ENCODE measurements at places on chromosomes 5 and 9.

DNA sequence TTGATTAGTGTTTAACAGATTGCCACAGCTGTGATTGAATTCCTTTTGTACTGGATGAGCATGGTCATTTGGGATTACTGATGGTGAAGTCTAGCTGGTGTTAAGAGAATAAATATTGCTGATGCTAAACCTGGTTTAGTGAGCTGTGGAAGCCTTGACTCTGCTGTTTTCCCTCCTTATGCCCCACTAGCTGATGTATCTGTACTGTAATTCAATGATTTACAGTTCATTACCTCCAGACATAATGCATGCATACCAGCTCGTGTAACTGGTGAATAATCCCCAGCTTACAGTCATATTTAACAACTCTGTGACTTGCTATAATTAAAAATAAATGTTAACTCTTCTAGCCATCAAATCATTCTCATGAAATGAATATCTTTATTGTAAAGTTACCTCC is 1.7 kb upstream of the CMYA5 start:
- DNase-seq, result no peak

DNA sequence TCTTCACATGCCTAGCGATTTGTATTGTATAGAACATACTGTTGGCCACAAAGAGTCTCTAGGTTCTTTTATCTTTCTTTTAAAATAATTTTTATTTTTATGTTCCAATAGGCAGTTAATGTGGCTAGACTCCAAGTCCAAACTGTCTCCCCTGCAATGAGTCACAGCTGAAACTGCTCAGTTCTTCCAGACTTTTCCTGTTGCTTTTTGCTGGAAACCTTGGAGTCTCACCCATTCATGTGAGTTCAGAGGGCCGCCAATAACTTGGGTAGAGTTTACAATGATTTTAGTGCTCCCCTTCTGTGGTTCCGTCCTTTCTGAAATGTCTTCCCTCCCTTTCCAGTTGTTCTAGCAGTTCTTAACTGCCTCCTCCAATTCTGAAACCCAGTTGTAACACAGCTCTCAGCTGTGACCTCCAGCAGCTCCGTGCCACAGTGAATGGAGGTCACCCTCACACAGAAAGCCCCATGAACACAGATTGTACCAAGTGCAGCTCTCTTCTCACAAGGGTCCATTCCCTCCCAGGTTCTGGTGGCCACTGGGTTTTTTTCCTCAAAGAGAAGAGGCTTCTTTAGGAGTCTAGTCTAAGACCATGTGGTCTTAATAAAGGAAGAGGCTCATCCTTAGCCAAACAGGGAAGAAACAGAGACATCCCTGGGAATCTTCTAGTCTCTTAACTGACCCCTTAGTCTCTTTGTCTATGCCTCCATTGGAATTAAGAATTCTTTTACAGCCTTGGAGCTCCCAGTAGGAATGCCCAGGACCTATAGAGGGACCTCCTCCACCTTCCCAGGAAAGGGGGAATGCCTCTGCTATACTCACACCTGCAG is 198.5 kb downstream of the SPOCK1 start:
- DNase-seq, result no peak

GRCh38 chr5:61402244-61402823 is 70.3 kb downstream of the ZSWIM6 start:
- no peak for DNase-seq

DNA sequence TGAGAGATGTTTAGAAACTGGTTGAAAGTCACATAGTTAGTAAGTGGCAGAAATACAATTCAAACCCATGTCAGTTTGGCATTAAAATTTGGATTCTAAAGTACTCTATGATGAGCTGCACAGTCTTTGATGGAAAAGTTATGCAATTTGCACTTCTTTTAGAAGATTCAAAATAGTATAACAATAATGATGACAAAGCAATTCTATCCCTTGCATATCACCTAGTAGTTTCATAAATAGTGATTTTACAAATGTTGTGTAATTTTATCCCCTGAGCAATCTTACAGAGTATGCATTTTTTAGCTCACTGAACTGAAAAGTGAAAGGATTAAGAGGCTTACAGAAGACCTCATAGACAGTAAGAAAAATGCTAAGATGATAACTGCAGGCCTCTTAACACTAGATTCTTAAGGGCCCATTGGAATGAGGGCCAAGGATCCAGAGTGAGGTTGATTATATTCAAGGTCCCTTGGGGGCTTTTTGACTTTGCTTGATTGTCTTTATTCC is 3.7 kb downstream of the C5orf46 start:
- no peak for DNase-seq

- DNase-seq, result no peak
Measured at GRCh38 chr9:99362321-99362720, 140.2 kb downstream of the SEC61B start.

GRCh38 chr5:9188956-9189355 is 356.9 kb downstream of the SEMA5A start:
- no peak for DNase-seq

- DNase-seq, result peak; percentile 77
Measured at GRCh38 chr9:126532019-126532462, 81.7 kb upstream of the LMX1B start.

DNA sequence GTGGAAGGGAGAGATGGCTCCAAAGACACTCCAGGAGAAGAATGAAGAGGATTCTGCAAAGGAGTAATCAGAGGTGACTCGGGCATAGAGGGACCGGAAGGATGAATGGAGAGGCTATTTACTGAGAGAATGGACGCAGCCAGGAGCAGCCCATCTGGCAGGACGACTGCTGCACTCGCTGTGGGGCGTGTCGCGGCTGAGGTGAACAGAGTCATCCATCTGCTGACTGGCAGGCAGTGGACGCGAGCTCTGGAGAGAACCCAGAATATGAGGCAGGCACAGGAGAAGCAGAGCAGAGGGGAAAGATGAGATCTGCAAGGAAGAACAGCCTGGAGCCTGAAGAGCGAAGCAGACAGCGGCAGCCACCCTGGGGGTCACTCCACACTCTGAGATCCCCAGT is 16.4 kb downstream of the FGF1 start:
- no peak for DNase-seq

DNA sequence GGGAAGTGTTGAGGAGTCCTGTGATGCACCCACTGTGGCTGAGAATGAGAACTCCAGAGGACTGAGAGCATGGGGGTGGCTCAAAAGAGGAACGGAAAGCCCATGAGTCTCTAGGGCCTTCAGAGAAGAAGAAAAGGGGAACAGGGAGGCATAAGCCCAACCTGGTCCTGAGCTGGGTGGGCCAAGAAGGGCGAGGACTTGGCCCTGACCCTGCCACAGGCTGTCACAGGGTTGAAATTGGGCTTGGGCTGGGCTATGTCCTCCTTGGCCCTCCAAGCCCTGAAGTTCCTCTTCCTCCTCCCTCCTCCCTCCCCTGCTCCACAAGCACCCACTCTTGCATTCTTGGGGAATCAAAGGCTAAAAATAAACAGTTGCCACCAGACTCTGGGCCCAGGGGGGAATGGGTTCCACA is 49.3 kb upstream of the PPARGC1B start:
- peak; percentile 44 for DNase-seq

DNA sequence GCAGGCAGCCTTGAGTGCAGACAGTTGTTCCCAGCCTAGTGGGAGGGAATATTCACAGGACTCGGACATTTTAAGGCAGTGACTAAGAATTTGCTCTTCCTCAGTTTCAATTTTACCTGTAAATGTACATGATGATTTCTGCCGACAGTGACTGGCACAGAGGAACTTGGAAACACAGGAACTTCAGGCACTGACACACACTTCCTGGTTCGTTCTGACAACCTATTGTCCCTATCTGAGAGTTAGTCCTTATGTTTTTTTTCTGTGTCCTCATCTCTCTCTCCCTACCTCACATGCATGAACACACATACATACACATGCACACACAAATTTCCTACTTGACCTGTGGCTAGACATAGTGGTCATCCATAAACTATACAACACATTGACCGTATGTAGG is 89.4 kb upstream of the CD180 start:
- DNase-seq, result no peak

GRCh38 chr9:19050637-19051591 is 1.7 kb downstream of the RRAGA start:
- no peak for DNase-seq

GRCh38 chr5:39058178-39058921 is 15.8 kb downstream of the RICTOR start:
- no peak for DNase-seq

DNA sequence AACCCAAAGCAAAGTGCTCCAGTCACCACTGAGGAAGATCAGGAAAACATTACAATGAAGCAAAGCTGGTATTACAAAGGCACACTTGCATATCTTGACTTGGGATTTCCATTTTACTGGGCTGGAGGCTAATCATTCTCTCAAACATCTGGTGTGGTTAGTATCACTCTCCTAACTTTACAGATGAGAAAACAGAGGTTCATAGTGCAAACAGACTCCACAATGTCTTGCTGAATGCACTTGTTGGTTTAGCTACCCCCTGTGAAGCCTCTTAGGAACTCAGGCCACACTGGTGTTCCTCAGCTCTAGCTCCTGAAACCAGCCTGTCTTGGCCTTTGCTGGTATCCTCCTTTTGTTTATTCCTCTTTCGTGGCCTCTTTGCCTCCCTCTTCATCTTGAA is 29.5 kb upstream of the SMAD5 start:
- no peak for DNase-seq

GRCh38 chr9:135394699-135395645 is 84.6 kb upstream of the PPP1R26 start:
- no peak for DNase-seq

All from left ventricle myocardium inferior (tissue), 1 donor.